ENCODE measurements at places on chromosomes 4 and X.

GRCh38 chr4:211033-211511 lies 86.8 kb downstream of the ZNF718 start:
- DNase-seq, result no peak

GRCh38 chr4:140048419-140048995 lies 105.5 kb downstream of the MAML3 start:
- no peak for DNase-seq

DNA sequence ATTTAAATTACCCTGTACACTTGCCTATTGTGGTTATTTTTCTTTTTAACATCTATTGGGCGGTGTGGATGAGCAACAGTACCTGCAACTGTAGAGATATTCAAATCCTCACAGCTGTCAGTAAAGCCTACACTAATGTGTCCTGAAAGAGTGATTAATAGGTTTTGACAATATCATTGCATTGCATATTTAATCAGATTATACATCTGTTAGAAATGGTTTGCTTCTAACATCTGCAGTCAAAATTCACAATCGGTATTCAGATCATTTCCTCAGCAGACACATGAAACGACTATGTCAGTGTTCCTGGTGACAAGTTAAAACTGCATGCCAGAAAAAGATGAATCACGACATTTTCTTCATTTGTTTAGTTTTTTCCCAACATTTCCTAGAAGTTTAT lies 254.6 kb upstream of the EPHA5 start:
- DNase-seq, result no peak

DNA sequence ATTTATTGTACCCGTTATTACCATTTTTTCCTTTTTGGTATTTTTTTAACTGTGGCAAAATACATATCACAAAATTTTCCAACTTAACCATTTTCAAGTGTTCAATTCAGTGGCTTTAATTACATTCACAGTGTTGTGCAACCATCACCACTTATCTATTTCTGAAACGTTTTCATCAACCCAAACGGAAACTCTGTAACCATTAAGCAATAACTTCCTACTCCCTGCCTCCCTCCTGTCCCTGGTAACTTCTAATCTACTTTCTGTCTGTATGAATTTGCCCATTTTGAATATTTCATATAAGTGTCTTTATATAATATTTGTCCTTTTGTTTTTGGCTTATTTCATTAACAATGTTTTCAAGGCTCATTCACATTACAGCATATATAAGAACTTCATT lies 57.4 kb upstream of the MSN start:
- no peak for DNase-seq

GRCh38 chr4:164221631-164222030 lies 532.3 kb upstream of the SMIM31 start:
- no peak for DNase-seq

DNA sequence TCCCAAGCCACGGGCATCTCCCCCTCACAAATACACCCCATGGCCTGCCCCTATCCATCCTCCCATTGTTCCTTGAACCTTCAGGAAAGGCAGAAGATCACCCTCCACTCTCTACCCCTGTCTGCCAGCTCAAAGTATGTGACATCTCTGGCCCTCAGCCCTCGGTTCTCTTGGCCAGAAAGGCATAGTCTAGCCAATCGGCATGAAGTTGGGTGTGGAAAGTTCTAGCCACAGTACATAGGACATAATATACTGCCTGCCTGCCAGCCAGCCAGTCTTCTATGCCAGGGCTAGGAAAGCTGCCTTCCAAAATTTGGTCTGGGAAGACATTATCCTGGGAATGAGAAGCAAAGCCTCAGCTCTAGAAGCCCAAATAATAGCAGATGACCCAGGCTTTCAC lies 3.2 kb upstream of the PLP1 start:
- DNase-seq, result no peak

DNA sequence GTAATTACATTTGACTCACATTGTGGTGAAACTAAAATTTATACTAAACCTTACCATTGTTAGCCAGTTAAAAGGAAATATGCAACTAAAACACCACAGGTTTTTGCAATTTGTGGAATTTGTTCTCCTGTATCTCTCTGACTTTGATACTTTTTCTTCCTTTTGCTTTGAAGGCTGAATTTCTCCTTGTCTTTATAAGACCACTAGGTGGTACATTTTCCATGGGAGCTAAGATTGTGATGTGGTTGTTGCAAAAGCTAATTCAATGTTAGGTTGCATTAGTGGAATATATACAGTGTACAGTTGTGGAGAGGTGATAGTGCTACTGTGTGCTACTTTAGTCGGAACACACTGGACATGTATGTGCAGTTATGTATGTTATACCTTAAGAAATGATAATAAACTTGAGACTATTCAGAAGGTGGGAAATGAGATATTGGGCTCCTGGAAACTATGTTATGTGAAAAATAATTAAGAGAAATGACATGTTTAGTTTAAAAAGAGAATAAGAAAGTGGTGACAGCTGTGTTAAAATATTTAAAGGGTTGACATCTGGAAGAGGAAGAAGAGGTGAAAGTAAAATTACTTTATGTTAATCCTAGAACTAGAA lies 70.3 kb downstream of the ARL9 start:
- DNase-seq, result no peak

- no peak for DNase-seq
Measured at GRCh38 chr4:73723928-73724327, 16.4 kb upstream of the CXCL8 start.

GRCh38 chr4:65391382-65391781 lies 278.9 kb downstream of the EPHA5 start:
- no peak for DNase-seq

Data from SHP77 (cell line).